CD4-positive, alpha-beta T cell treated with Interleukin-4 for 1 hour (primary cell): ENCODE measurements at places on chromosomes 5 and 9.
A peak's percentile ranks its signal among the peaks of the same experiment; 100 is the strongest.

GRCh38 chr5:6236858-6237481, 141.4 kb downstream of the MED10 start:
- no peak for DNase-seq

DNA sequence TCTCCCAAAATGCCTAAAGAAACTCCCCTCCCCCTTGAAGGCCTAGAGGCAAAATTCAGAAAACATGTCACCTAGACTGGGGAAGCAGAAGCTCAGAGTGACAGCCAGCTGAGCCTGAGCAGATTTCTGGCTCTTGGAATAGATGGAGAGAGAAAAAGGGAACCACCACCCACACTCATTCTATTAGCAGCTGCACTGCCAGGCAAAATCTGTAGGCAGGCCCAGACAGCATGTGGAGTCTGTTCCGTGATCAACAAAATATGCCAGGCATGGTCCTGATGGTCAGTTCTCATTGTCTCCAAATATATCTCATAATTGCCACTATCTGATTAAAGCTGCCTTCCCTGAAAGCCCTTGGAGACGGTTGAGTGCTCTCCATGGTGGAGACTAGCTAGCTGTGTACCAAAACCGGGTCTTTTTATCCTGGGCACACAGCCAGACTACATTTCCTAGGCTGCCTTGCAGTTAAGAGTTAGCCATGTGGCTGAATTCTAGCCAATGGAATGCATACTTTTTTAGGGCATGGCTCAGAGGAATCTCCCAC, 131.7 kb upstream of the GPR151 start:
- DNase-seq, result no peak

GRCh38 chr9:130870491-130871381, 25.9 kb downstream of the QRFP start:
- no peak for DNase-seq

GRCh38 chr5:74951865-74952264, 85.7 kb upstream of the FAM169A start:
- no peak for DNase-seq

DNA sequence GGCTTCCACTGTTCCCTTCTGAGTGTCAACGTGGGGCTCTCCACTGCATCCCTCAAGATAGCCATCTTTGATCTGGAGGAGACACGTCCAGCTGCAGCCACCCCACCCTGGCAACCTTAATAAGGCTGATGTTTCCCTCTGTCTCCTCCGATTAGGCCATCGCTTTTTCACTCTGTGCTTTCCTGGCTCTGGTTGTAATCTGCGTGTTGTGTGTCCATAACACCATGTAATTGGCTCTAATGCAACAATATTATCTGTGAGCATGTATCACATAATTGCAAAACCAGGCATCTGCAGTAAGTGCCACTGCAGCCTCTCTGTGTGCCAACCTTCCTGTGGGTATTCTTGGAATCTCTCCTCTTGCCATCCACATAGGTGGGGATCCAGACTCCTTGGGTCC, 249.9 kb upstream of the PANK3 start:
- DNase-seq, result no peak

GRCh38 chr9:16671591-16672137, 198.8 kb downstream of the BNC2 start:
- DNase-seq, result no peak

DNA sequence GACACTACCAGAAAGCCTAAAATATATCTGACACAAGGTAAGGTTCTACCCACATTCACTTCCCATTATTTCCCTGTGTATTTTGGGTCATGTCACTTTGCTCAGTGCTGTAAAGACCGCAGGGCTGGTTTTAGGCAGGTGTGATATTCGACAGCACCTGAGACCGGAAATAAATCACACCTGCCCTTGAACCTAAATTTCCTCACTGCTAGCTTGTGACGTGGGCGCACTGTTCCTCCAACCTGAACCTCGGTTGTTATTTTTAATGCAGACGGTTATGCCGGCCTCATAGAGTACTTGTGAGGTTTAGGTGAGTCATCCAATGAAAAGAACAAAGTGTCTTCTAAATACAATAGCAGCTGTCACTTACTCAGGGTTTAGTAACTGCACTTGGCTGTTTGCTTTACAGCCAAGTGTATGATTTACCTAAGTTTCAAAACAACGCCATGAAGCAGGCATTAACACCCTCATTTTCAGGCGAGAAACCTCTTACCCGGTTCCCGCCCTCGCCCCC, 20.7 kb upstream of the ZNF782 start:
- peak; percentile 52 for DNase-seq

GRCh38 chr5:158380661-158381060, 521.7 kb upstream of the CLINT1 start:
- DNase-seq, result no peak

GRCh38 chr5:95446560-95447221, 55.5 kb downstream of the FAM81B start:
- no peak for DNase-seq

DNA sequence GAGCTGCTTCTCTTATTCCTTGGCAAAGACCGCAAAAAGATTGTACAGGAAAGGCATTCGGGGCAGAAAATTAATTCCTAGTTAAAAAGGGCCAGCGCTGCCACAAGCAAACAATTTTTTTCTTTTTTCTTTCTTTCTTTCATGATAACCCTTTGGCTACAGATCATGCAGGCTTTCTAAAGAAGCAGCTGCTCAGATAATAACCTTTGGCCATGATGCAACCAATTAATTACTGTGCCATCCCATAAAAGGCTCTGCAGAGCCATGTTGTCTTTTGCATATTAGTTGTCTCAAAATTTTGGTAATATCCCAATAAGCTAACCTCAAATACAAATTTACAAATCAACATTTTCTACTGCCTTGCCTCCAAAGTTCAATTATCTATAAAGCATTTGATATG, 758.4 kb upstream of the SEMA6A start:
- DNase-seq, result no peak

GRCh38 chr5:29758986-29759421, 1434.5 kb upstream of the CDH6 start:
- no peak for DNase-seq

DNA sequence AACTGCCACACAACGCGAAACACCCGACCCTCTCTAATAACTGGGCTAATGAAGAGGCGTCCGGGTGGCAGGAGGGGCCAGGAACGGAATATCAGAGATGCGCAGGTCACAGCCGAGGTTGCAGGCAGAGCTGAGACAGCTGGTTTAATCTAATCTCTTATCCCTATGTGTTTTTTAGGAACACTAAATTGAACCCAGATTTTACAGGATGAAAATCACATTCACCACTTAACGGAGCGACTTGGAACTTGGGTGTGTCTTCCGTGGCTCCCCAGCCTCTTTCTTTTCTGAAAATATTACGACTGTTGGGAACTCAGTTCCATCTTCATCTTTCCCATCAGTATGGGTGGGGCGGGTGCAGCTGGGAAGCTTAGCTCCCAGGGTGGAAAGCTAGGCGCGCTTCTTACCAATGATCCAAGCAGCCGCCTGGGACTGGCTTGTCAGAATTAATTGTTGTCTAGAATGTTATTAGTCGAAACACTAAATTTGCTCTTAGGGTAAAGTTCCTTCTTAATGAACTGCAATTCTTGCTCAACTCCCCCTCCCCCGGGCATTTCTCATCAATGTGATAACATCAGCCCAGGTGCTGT, 92.5 kb downstream of the IRX2 start:
- no peak for DNase-seq

DNA sequence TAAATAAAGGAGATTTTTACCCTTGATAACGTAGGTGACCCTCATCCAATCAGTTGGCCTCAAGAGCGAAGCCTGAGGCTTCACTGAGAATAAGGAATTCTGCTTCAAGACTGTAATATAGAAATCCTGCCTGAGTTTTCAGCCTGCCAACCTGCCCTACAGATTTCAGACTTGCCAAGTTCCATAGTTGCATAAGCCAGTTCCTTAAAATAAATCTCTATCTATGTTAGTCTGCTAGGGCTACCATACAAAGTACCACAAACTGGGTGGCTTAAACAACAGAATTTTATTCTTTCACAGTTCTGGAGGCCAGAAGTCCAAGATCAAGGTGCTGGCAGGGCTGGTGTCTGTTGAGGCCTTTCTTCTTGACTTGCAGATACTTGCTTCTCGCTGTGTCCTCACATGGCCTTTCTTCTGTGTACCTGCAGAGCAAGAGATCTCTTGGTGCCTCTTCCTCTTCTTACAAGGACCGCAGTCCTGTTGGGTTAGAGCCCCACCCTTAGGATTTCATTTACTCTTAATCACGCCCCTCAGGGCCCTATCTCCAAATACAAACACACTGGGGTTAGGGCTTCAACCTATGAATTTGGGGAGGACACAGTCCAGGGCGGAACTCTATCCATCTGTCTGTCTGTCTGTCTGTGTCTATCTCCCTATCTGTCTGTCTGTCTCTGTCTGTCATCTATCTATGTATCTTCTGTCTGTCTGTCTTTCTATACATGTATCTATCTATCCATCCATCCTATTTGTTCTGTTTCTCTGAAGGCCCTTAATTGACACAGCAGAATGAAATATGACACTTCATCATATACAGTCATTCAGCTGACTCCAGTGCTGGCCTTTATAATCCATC, 17.0 kb upstream of the CMBL start:
- DNase-seq, result no peak

DNA sequence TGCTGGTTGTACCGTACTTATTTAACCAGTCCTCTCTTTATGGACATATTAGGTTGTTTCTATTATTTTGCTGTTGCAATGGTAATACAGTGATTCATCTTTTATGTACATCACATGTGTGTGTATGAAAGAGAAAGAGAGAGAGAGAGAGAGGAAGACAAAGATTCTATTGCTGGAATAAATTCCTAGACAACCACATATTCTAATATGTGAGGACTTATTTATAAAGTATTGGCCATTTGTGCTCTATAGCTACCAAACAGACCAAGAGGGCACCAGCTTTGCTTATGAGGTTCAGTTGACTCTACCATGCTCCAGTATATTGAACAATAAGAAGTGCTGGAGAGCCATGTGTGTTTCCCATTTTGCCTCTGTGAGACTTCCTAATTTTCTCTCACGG, 513.5 kb downstream of the DMAC1 start:
- DNase-seq, result no peak

- no peak for DNase-seq
Observed at GRCh38 chr5:55600497-55601203, 65.9 kb upstream of the PLPP1 start.

GRCh38 chr5:96024683-96025475, 63.2 kb upstream of the ELL2 start:
- DNase-seq, result no peak

GRCh38 chr5:178762960-178763359, 32.5 kb upstream of the ZNF354A start:
- DNase-seq, result no peak

GRCh38 chr5:173155912-173156311, 11.6 kb downstream of the BNIP1 start:
- DNase-seq, result no peak

DNA sequence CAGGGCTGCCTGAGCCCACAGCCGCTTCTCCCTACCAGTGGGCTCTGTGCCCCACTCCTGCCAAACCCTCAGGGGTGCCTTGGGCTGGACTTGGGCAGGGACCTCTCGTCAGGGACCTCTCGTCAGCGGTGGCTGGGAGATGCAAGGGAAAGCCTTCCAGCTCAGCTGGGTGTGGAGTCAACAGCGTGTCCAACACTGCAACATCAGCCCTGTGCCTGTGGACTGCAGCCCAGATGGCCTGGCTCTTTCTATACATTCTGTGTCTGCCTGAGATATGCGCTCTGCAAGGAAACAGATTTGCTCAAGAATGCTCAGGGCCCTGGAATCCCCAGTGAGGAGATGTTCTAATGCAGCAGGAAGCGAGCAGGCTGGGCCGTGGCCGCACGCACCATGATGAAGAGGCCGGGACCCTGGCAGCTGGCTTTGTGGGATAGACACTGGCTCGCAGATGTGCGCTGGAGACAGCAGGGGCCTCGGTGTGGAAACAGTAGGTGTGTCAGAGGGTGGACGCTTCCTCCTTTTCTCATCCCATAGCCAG, 85.0 kb upstream of the COL5A1 start:
- no peak for DNase-seq

GRCh38 chr9:133990366-133991213, 1.5 kb downstream of the VAV2 start:
- DNase-seq, result no peak

DNA sequence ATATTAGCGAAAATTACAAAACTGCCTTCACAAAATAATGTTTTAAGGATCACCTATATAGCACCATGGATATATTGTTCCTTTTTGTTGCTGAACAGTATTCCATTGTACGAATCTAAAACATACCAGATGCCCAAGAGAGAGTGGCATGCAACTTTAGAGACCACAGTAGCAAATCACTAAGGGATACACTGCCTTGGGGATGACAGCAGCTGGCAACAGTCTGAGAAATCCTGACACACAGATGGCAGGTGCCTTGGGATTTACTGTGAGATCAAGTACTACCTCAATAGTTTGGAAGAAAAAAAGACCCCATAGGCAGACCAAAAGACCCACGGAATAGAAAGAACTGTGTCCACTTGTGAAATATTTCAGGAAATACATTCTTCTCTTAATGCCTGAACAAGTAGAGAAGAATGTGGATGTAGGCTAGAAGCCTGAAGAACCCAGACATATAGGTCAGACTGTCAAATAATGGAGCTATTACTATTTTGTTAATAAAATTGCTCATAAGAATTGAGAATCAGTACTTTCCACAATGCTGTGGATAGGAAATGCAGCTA, 53.4 kb downstream of the PLPP1 start:
- DNase-seq, result no peak

- no peak for DNase-seq
Observed at GRCh38 chr9:21461377-21461776, 20.7 kb downstream of the IFNE start.

DNA sequence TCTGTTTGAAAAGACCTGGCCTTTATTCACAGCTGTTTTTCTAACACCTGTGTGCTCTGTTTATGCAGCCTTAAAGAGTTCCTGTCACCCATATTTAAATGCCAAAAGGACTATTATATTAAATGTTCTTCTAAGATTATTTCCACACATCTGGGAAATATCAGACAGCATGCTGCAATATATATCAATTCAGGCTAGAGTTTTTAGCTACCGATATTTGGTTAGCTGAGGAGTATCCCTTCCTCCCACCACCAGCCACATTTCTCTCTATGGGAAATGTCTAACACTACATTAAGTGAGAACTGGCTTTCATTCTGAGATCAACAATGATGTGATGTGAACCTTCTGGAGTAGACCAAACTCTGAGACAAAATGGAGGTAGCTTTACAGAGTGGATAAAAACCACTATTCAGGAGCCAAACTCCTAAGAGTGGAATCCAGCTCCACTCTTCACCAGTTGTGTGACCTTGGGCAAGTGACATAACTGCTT, 509.2 kb downstream of the ZNF608 start:
- no peak for DNase-seq

GRCh38 chr9:19690128-19690527, 98.7 kb downstream of the SLC24A2 start:
- no peak for DNase-seq

DNA sequence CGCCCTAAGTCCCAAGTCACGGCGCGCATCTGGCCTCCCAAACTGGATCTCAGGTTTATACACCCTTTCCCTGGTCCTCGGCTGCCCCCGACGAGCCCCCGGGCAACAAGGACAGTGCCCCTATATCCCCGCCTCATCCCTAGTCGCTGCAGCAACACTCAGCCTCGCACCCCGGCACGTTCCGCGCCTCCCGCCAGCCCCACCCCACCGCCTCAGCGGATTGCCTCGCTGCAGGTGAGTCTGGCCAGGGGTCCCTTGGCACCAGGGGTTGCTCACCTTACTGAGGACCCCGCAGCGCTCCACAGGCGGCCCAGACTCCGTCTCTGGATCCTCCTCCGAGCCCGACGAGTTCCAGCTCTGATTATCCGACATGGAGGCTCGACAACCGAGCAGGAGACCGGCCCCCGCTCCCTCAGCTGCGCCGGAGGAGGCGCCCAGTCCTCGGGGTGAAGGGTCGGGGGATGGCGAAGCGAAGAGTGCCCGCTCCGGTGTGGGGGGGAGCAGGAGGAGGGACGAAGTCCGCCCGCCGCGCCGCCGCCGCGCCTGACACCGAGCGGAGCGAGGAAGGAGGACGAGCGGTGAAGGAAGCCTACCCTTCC, 494 bp downstream of the CERT1 start:
- DNase-seq, result no peak
